Mesendoderm (in vitro differentiated cells): ENCODE measurements at places on chromosomes 1 and 21.
A peak's percentile ranks its signal among the peaks of the same experiment; 100 is the strongest.

DNA sequence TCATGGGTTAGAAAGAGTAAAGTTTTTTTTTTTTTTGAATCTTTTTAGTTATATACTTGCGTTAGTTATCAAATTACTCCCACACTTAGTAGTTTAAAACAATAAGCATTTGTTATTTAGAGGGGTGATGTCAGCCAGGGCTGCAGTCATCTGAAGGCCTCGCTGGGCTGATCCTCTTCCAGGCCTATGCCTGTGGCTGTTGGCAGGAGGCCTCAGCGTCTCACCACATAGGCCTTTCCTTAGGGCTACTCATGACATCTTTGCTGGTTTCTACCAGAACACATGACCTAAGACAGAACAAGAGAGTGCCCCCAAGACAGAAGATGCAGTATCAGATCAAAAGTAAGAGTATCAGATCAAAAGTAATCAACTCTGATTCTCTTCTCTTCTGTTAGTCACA lies 167.4 kb downstream of the HHAT start:
- DNase-seq, result no peak

- DNase-seq, result peak; percentile 88
These were observed 3.7 kb downstream of the CD52 start for GRCh38 chr1:26321315-26322041.

- DNase-seq, result no peak
These were observed 98.7 kb upstream of the RGS1 start for GRCh38 chr1:192476802-192477298.

DNA sequence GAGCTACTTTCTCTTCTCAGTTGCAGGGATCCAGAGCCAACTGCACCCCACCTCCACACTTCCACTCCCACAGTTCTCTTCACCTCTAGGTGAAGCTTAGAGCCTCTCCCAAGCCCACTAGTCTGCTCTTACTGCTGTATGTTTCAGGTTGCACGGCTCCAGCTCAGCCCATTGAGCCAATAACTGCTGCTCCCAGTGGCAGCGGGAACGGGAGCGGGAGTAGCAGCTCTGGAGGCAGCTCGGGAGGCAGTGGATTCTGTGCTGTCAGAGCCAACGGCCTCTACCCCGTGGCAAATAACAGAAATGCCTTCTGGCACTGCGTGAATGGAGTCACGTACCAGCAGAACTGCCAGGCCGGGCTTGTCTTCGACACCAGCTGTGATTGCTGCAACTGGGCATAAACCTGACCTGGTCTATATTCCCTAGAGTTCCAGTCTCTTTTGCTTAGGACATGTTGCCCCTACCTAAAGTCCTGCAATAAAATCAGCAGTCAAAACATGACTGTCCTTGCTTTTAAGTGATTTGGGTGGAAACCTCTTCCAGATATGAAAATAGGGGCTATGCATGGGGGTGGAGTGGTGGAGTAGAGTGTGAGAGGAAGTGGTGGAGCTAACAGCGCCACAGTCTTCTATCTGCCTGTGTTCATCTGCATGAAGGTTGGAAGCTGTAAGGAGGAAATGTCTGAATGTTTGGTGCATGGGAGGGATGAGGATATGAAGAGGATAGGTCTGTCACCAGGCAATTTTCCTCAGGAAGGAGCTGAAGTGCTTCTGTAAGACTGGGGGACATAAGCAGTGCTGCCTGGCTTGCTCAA lies 29.6 kb downstream of the CHIA start:
- DNase-seq, result peak; percentile 20

- no peak for DNase-seq
These were observed 13.3 kb downstream of the ATP5PO start for GRCh38 chr21:33902349-33902748.

- no peak for DNase-seq
These were observed 544 bp upstream of the CCT8 start for GRCh38 chr21:29074007-29074376.

GRCh38 chr21:21366277-21366676 lies 368.1 kb downstream of the NCAM2 start:
- no peak for DNase-seq

DNA sequence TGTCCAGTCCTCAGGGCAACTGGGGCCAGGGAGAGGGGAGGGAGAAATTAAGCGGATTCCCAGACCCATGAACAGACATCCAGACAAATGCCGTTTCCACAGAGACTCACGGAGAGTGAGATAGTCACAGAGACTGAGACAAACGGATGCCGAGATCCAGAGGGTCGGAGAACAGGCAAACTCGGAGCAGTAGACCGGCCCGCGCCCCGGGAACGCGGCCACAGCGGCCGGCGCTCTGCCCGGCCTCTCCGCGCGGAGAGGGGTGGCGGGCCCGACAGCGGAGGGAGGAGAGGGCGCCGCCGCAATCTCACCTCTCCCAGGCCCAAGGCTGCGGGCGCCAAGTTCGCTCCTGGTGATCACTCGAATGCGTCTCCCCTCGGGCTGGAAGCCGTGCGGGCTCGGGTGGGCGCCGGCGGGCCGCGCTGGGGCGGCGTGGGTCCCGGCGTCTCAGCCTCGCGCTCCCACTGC lies 831 bp upstream of the FOXD2 start:
- no peak for DNase-seq
